ENCODE measurements at places on chromosomes 6 and 20.

- DNase-seq, result no peak
Observed at GRCh38 chr6:145260484-145261175, 474.7 kb downstream of the EPM2A start.

DNA sequence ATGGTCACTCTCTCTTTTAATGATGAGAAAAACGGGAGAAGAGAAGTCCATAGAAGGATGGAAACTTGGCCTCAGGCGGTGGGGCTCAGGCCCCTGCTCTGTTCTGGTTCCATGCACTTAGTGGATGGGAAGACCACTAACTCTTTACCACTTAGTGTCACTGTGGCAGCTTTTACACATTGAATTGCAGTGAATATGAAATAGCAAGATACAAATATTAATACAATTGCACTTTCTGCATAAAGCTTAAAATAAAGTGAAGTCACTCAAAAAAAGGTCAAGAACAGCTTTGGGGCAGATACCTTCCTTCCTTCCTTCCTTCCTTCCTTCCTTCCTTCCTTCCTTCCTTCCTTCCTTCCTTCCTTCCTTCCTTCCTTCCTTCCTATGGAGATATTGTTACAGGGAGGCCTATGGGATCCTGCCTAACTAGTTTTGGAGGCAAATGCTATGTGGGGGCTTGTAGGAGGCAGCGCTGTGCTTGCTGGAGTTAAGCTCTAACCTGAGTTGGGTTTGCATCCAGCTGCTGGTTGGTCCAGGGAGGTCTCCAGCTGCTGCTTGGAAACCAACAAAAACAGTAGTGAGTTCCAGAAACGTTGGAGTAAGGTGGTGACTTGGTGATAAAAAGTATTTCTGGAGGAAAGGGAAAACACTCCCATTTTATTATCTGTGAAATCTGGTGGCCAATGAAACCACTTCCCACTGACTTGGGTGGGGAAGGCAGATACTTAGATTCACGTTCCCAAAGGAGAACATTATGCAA, 62.3 kb upstream of the NKX2-2 start:
- DNase-seq, result no peak

GRCh38 chr20:17023036-17023435, 203.8 kb upstream of the PCSK2 start:
- DNase-seq, result no peak

DNA sequence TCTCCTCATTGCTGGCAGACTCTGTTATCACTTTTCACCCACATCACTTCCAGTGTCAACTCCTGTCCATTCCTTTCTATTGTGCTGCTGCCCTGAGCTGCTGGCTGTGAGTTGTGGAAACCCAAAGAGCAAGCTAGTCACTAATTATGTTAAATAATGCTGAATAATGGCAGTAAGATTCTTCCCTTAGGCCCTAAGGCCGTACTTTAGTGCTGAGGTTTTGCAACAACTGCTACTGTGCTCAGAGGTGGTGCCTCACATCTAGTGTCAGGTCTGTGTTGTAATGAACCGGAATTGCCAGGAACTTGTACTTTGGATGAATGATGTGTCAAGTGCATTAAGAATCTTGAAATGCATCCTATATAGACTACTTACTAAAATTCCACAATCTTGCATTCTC, 372.2 kb upstream of the RNF217 start:
- no peak for DNase-seq

- DNase-seq, result peak; percentile 60
Observed at GRCh38 chr6:125748406-125749172, 843 bp upstream of the HEY2 start.

- peak; percentile 79 for DNase-seq
Observed at GRCh38 chr20:13261460-13262301, 40.6 kb downstream of the ISM1 start.

DNA sequence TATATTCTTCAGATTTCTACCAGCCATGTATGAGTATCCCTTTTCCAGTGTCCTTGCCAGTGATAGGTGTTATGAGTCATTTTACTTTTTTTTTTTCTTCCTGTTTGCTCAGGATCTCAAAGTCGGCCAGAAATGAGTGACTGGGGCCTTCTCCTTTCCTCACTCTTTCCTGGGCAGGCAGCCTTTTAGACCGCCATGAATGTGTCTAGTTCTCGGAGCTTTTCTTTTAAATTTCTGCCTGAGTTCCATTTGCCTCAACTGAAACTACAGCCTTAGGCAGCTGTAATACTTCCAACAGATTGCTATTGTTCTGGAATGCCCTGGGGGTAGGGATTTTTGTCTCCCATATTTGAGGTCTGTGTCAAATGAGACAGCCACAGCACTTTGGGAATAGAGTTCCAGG, 83.7 kb downstream of the STXBP5 start:
- no peak for DNase-seq

Data from activated CD8-positive, alpha-beta memory T cell treated with anti-CD3 and anti-CD28 coated beads, Interleukin-2, amount 50 U/mL, for 48 hours (primary cell).